ENCODE measurements at places on chromosomes 3 and 15.

GRCh38 chr3:124336067-124336656, 344.2 kb upstream of the ROPN1 start:
- no peak for DNase-seq

DNA sequence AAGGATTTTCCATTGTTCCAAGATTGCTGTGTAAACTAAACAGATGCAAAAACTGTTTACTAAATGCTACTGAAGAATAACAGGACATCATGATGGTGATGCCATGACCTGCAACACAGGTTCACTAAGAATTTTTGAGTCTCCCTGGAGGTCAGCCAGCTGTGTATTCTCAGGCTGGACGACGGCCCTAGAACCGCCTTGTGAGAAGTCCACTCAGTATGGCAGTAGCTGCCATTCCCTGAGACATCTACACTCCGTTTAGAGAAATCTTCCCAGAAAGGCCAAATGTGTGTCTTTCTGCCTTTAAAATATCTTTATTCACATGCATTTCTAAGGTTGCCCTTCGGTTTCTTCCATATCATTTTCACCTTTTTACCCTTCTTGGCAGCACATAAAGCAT, 63.3 kb downstream of the MYO1E start:
- DNase-seq: no peak

DNA sequence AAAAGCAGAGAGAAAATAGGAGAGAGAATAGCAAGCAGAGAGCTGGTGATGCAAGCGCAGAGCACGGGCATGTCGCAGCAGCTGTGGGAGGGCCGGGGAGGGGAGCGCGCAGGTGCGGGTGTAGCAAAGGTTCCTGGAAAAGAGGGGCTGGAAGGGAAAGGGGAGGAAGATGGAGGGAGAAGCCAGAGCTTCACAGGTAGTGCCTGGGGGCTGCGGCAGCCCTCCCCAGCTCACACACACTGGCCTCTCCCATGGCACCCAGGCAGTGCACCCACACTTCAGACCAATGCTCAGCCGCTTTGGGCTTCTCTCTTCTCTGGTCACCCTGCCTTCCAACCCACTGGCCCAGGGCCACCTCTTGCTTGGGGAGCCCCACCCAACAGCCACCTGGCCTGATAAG, 72.1 kb downstream of the ADAMTS7 start:
- DNase-seq: no peak

GRCh38 chr3:141050576-141051442, at the start of gene SPSB4:
SPSB4 (plus strand) TSS chr3:141051347; CDS start chr3:141066105, 14,758 bp downstream.
- DNase-seq: peak; percentile 17

DNA sequence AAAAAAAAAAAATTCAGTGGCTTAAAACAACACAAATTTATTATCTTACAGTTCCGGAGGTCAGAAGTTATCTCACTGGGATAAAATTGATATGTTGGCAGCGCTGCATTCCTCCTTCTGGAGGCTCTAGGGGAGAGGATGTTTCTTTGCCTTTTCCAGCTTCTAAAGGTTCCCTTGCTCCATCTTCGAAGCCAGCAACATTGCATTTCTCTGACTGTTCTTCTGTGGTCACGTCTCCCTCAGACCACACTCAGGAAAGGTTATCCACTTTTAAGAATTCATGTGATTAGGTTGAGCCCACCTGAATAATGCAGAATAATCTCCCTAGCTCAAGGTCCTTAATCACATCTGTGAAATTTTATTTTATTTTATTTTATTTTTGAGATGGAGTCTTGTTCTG, 23.4 kb upstream of the ACAP2 start:
- no peak for DNase-seq

DNA sequence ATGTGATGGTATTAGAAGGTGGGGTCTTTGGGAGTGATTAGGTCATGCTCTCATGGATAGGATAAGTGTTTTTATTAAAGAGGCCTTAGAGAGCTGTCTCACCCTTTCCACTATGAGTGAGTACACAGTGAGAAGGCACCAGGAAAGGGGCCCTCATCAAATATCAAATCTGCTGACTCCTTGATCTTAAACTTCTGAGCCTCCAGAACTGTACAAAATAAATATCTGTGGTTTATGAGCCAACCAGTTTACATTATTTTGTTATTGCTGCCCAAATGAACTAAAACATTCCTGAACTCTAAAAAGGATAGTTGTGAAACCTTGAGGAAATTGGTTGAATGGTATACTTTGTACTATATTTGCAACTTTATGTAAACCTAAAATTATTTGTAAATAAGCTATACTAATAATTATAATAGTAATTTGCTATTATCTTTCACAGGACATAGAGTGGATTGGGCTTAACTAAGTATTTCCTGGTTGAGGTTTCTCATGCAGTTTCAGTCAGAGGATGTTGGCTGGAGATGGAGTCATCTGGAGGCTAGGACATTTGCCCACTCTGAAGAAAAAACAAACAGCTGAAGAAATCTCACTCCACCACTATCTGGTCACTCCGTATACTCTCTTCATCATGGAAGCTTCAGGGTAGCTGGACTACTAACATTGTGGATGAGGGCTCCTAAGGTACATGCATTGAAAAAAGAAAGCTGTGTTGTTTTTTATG, 1068.6 kb upstream of the CADM2 start:
- DNase-seq: no peak

DNA sequence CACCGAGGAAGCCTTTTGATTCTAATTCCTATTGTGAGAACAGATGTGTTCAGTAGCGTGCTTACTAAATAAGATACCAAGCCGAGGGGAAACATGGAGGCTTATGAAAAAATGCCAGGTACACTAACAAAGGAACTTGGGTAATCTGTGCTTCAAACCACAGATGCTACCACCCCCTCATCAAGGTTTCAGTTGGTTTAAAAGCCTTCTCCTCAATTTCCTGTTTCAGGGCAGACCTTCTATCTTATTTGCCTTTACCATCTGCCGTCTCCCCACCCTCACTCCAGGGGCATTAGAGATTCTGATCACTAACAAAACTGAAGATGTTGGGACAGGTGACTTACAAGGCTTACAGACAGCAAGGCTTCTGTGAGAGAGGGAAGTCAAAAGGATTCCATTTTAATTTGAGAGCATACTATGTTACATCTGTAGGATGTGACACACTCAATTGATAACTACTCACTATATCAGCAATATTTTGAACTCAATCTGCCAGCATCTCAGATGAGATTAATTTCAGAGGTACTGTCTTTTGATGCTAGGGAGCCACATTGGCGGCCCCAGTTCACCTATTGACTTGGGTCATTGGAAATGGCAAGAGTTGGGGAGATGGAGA, 60.6 kb upstream of the PLCL2 start:
- DNase-seq: no peak

GRCh38 chr15:74628949-74629348, 13.3 kb downstream of the CLK3 start:
- no peak for DNase-seq

- no peak for DNase-seq
These were observed 317 bp upstream of the MESP2 start for GRCh38 chr15:89775815-89776214.

DNA sequence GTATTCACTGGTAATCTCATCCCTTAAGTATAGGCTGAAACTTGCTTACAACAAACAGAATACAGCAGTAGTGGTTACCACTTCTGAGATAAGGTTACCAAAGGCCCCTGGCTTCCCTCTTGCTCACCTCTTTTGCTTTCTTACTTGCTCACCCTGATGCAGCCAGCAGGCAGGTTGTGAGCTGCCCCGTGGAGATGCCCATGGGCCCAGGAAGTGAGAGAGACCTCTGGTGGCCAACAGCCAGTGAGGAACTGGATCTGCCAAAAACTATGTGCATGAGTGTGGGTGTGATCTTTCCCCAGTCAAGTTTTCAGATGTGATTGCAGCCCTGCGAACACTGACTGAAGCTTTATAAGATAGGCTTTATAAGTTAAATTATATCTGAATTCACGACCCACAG, 48.7 kb downstream of the NMNAT3 start:
- peak; percentile 2 for DNase-seq

DNA sequence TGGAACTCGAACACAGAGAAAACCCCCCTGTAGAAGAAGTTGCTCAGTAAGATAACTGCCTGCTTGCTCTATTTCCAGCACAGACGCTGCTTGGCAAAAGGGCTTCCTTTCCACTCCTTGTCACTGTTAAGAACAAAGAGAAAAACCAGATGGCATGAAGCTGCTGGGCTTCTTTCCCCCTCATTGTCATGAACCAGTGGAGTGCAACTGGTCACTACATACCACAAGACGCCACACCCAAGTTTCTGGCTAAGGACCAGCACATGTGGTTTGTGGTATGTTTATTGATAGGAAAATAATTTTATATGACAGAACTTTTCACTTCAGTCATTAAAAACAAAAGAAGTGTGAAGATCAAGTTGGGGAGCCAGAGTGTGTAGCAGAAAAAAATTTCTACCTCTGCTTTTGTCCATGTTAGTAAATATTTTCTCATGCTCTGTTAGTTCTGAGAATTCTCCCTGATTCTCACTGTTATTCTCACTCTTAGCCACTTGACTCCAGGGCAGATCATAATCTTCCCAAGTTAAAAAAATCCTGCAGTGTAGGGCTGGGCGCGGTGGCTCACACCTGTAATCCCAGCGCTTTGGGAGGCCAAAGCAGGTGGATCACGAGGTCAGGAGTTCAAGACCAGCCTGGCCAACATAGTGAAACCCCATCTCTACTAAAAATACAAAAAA, 37.9 kb downstream of the CLK3 start:
- peak; percentile 95 for DNase-seq

DNA sequence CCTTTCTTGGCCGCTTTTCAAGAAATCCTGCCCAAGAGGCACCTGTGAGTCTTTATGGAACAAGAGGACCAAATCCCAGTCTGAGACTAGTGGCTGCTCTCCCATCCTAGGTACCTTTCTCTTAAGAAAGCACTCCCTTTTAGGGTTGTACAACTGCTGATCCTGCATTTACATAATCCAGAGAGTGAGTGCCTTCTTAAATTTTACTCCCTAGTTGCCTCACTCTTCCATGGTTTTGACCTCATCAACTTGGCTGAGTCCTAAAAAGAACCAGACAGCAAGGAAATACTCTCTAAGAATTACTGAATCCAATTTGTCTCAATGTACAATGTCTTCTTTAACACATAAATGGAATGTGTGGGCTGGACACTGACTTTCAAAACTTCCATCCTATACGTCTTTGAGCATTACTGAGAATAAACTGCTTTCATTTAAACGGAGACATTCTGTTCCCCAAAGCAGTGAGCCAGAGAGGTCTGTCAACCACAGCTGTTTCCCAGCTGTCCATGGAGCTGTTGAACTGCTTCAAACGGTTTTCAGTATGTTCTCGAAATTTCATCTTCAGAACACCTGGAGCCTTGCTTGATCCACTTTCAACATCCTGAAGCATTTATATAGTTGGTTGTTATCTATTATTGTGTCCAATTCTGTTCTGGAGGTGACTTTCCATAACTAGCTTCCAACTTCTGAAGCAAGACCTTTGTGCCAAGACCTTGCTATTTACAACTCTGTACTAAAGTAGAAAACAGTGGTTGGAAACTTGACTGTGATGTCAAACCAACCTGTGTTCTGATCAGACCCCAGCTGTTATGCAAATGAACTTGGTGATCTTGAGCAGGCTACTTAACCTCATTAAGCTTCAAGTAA, 179.1 kb downstream of the SLC9A9 start:
- no peak for DNase-seq

GRCh38 chr15:78140292-78140691, 8.9 kb upstream of the IDH3A start:
- DNase-seq: no peak

- DNase-seq: peak; percentile 86
These were observed 479.4 kb downstream of the NTRK3 start for GRCh38 chr15:87777054-87777561.

GRCh38 chr15:91852741-91853510, 582 bp upstream of the SLCO3A1 start:
- peak; percentile 65 for DNase-seq

- peak; percentile 93 for DNase-seq
These were observed 540 bp downstream of the CCDC80 start for GRCh38 chr3:112640276-112640929.

DNA sequence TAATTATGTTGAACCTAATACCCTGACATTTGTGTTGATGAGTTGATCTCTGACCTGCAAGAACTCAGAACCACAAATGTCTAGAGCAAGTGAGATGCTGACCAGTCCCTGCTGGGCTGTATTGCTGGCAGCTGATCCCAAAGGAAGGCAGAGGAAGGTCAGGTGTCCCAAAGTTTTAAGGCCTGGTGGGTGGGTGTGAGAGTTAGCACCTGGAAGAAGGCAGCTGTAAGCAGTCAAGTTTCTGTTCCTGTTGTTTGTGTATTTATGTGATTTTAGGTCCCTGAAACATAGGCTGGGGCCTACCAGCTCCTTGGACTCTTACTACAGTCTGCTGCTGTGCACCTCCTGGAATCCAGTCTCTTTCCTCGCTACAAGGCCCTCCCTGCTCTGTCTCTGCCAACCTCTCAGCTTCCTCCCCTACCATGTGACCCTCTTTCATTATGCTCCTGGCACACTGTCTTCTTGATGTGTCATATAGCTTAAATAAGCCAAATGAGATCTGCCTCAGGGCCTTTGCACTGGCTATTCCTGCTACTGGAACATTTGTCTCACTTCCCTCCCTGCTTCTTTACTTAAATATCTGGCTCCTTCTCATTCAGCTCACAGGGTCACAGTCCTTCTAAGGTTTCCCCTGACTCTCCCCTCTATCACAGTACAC, 31.0 kb upstream of the ATOSA start:
- no peak for DNase-seq

GRCh38 chr3:141769221-141769894, 6.2 kb downstream of the GRK7 start:
- DNase-seq: no peak

- peak; percentile 18 for DNase-seq
These were observed 206.5 kb downstream of the CBLB start for GRCh38 chr3:105662306-105662705.

- DNase-seq: peak; percentile 4
These were observed 23.8 kb upstream of the SIAH2 start for GRCh38 chr3:150786791-150787190.

DNA sequence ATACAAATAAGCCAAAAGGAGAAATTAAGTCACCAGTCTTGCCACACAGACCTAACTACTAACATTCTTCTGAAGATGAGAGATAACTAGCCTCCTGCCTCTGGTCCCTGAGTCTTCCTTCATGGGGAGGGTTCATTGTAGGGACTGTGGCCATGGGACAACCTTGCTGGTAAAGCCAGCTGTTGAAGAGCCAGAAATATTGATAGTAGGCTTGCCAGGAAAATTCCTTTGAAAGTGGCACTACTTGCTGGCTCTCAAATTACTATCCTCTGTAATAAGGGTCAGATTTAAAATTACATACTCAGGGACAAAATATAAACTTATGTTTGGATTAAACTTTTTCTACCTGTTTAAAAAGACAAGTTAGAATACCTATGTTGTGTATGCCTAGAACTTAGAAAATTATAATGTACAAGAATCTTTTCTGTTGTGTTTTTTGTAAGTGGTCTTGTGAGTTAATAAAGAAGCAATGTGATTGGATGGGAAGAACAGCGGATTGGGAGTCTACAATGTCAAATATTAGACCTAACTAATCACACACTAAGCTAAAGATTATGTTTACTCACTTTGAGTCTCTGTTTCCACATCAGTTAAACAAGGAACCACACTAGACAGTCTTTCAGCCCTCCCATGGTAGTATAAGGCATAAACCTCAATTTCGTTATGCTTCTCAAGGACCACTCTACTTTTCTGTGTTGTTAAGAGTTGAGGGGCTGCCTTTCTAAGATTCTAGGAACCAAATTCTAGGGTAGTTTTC, 60.0 kb upstream of the TRIM71 start:
- DNase-seq: no peak
